ENCODE measurements at places on chromosomes 12 and 14.

DNA sequence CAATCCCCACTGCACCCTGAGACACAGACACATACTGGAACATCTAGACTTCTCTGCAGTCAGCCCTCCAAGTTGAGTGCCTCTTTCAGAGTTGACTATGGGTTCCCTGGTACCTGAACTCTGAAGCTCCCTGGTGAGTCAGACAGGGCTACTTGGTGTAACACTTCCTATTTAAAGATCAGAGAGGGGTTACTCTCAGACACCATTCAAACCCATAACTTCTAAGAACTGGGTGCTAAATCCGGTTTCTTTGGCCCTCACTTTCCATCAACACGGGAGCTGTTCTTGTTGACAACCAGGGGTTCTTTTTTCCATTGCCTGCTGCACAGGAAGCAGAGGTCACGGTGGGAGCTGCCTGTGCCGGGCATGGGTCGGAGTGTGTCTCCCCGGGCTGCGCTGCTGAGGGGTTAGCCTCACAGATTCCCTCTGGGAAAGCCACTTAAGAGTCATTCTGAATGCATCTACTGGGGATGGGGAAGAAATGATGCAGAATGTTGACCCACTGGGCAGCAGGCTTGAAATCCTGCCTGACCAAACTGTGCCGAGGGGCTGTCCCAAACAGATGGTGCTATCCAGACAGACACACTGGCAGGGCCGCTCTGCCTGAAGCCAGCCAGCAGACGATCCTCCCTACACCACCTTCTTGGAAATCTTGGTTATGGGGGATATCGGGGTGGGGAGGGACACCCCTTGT lies 74.1 kb downstream of the PITPNM2 start:
- no peak for DNase-seq

DNA sequence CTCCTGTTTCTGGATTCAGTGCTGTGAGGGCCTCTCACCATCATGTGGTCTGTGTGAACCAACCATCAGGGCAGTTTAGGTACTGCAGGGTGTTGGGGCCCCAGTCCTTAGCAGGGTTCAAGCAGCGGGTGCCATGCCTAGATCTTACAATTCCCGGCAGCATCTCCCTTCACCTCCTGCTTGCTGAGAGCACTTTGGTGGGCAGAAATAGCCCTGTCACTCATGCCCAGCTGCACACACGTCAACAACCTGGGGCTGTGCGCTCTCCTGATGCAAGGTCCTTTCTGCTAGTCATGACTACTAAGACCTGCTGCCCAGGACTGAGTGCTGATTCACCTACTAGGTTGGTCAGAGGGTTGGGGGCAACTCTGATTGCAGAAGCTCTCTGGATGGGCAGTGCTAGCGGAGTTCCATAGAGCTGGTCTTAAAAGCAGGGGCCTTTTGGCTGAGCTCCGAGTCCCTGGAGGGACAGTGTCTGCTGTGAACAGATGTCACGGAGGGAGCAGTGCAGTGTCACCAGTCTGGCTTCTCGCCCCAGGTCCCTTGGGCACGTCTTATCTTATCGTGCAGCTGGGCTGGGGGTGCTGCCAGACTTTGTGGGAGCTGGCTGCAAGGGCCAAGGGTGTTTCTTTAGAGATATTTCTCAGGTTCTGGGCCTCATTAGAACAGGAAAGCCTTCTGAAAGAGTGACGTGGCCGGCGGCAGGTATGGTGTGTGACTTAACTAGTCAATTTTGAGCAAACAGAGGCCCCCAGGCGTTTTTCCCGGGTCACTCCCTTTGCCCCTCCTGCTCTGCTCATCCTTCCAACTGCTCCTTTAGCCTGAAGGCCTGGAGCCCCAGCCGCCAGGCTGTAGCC lies 71.8 kb downstream of the NINJ2 start:
- no peak for DNase-seq

DNA sequence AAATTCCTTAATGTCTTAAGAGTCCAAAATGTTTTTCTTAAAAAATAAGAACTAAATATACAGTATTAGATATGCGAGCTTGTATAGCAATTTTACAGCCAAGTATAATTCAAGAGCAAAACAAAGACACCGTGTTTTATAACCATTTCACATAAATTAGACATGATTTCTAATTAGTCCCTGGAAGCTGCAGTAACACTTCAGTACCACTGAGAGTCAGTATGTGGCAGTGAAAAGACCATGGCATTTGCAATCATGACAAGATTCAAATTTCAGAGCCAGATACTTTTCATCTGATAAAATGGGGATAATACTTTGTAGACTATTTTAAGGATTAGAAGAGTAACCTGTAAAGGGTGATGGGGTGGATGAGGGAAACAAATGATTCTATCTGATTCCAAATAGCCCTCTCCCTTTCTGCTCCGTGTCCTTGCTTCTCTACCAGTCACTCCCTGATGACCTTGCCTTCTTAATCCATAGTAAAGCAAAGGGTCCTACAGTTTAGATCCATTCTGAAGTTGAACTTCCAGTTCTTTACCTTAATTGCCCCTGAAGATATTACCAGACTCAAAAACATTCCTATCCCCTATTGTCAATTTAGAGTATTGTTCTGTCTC lies 145.4 kb upstream of the ABCD2 start:
- DNase-seq: no peak

DNA sequence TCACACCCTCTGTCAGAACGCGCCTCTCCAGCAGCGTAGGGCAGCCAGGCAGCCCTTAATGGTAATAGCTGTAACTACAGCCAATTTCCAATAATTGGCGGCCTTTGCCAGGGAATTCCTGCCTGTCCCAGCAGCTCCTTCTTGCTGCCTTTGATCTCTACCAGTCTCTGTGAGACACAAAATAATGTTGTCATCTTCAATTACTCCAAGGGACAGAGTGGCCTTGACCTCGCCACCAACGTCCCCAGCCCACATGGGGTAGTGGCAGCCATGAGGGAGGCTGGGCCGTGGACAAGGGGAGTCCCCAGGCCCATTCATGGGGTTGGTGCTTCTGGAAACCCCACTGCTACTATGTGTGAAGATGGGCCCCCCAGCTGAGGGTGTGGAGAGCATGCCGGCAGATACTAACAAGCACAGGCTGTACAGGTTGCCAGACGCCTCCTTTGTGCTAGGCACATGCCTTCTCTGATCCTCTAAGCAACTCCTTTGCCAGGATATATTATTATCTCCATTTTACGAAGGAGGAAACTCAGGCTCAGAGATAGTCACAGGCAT lies 17.4 kb upstream of the CLMN start:
- DNase-seq: no peak

DNA sequence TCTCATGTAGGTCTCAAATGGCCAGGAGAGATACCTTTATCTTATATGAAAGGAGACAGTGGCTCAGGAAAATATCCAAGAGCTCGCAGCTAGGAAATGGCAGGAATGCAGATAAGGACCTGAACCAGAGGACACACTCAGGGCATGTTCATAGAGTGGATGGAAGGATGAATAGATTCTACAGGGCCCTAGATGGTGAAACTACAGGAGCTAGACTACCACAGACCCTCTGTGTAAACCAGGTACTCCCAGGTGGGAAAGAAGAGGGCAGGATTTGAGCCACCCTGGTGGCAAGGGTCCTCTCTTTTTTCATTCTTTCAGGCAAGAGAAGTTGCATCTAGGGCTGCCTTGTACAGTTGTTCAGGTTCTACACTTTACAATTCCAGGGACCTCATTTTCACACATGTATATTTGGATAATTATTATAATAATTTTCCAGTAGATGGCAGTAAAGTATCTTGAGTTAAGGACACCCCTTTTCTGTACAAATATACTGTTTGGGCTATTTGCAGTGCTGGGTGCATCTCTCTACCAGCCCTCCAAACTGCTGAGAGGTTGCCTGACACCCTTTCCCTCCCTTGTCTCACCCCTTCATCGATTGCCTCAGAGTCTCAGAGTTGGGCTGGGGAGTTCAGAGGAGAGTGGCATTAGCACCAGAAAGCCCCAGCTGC lies 10.5 kb upstream of the ZDHHC22 start:
- DNase-seq: no peak

DNA sequence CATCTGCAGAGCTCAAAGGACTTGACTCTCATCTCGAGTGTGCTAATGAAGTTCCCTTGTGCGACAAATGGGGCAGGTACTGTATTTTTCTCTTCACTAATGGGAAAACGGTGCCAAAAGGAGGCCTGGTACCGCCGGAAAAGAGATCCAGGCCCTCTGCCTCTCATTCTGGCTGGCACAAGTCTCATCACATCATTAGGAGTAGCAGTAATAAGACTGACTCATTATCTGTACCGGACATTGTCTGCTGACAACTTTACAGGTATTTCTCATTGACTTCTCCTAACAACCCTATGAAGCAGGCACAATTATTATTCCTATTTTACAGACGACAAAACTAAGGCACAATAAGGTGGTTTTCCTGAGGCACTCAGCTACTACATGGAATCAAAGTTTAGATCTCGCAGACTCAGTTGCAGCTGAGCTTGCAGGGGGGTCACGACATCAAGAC lies 668 bp downstream of the APPL2 start:
- no peak for DNase-seq

- no peak for DNase-seq
Measured at GRCh38 chr12:123058481-123058880, 78.0 kb downstream of the ARL6IP4 start.

GRCh38 chr12:48028541-48029431 lies 24.5 kb upstream of the COL2A1 start:
- no peak for DNase-seq

DNA sequence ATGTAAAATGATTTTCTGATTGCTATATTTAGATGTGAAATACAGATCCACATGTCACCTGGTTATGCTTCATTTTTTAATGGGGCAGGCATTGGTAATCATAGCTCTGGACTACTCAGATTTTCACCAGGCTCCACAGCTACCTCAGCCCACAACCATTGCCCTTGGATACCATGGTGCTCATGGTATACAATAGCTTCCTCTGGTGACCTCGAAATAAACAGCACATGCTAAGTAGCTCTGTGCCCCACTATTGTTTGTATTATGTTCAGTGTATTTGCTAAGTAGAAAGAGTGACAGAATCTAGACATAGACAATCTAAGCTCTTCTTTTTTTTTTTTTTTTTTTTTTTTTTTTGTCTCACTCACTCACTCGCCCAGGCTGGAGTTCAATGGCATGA lies 274.4 kb upstream of the USP15 start:
- no peak for DNase-seq

- no peak for DNase-seq
Measured at GRCh38 chr14:30243805-30244204, 315.2 kb upstream of the G2E3 start.
